Mucosa of gallbladder (tissue), 1 donor: ENCODE measurements at places on chromosomes 12 and 14.

- DNase-seq: no peak
Observed at GRCh38 chr14:38964630-38965029, 138.4 kb downstream of the SEC23A start.

GRCh38 chr12:18521461-18521860 lies 216.4 kb downstream of the PLCZ1 start:
- DNase-seq: no peak

GRCh38 chr12:57134949-57135348 lies 6.7 kb downstream of the LRP1 start:
- no peak for DNase-seq

- DNase-seq: no peak
Observed at GRCh38 chr14:101228949-101229541, 325.5 kb upstream of the RTL1 start.

- DNase-seq: no peak
Observed at GRCh38 chr12:32062881-32063280, 43.8 kb upstream of the BICD1 start.

GRCh38 chr12:28937196-28937595 lies 211.9 kb upstream of the FAR2 start:
- no peak for DNase-seq

GRCh38 chr12:116157845-116158267 lies 119.6 kb downstream of the MED13L start:
- no peak for DNase-seq

DNA sequence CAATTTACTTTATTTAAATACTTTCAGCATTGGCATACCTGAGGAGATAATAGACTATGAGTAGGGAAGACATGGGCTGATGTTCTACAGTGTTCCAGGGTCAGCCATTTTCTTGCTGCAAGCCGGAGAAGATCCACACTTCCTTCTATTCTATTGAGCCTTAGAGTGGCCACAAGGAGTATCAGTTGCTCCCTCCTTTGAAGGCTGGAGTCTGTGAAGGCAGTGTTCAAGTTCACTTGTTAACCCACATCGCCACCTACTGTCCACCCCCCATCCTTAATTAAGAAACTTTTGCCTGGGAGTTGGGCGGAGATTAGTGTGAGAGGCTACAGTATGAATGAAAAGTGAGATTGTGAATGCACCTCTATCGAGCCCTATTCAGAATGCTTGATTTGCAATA lies 666.6 kb downstream of the NRXN3 start:
- peak; percentile 64 for DNase-seq

DNA sequence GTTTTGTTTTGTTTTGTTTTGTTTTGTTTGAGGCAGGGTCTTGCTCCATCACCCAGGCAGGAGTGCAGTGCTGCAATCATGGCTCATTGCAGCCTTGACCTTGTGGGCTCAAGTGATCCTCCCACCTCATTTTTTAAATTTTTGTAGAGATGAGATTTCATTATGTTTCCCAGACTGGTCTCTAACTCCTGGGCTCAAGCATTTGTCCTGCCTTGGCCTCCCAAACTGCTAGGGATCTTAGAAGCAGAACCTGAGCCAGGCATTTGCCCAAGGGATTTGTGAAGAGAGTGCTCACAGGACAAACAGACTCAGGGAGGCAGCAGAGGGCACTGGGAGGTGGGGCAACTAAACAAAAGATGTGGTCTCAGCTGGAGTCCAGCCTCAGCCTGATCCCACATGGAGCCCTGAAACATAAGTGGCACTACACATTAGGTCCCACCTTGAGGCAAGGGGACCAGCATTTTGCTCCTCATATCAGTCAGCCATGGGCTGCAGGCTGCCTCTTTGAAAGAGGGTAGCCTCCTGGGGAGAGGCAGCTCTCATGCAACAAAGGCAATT lies 86.2 kb upstream of the CMKLR1 start:
- DNase-seq: no peak

DNA sequence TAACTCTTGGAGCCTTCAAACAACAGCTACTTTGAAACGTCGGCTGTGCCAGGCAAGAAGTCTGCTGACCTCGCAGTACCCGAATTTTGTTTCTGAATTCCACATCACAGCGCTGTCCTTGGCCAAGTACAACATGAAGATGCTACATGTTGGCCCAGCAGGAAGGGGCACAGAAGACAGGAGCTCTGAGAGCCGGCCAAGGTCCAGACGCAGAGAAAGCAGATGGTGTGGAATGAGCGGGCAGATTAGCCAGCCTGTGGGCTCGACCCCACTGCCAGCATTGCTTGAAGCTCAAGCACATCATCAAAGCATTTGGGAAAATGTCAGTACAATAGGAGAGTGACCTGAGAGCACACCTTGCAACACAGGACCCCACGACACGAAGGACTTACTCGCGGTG lies 64.5 kb downstream of the FZD10 start:
- no peak for DNase-seq

GRCh38 chr12:20140751-20141150 lies 227.6 kb upstream of the PDE3A start:
- DNase-seq: no peak

DNA sequence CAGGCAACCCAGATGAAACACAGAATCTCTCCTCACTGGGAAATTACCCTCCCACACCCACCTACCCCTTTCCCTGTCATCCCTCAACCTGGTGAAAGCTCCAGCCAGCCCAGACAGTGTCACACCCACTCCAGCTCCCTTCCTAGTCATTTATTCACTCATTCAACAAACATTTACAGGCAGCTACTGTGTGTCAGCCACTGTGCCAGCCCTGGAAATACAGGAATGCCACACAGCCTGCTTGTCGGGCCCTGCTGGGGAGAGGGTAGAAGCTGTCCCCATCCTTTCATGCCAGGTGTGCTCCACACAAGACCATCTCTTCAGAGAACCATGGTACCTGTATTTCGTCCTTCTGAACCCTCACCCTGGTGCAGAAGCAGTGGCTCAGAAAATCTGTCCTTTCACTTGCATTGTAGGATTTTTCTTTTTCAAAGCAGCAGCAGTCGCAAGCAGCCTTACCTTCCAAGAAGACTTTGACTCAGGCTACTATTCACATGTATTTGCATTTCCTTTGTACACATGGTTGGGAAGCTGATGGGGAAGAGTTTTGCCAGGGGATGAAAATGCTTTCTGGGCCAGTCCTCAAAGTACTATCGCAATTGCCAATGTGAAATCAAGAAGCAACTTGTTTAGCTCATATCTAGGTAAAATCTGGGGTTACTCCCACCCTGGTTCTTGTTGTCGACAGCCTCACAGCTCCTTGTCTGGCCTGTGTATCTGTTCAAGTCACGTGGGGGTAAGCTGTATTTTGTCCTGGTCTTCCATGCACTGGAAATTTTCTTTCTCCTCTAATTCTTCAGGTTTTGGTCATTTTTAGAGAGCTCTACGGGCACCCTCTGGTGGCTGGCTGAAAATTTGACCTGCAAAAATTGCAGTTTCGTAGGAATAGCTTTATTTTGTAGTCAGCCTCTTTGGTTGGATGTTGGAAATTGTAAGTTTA lies 147.4 kb upstream of the EGLN3 start:
- peak; percentile 29 for DNase-seq

GRCh38 chr12:3296409-3296701 lies 194.6 kb upstream of the PRMT8 start:
- no peak for DNase-seq

DNA sequence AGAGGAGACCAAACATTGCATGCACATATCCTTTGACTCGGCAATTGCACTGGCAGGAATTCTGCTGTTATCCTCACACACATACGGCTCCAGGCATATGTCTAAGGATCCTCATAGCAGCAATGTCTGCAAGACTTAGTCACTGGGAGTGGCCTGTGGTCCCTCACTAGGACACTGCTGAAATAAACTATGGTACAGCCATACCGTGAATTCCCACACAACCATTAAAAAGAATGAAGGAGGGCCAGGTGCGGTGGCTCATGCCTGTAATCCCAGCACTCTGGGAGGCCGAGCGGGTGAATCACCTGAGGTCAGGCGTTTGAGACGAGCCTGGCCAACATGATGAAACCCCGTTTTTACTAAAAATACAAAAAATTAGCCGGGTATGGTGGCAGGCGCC lies 105.1 kb downstream of the ZFP36L1 start:
- DNase-seq: no peak

DNA sequence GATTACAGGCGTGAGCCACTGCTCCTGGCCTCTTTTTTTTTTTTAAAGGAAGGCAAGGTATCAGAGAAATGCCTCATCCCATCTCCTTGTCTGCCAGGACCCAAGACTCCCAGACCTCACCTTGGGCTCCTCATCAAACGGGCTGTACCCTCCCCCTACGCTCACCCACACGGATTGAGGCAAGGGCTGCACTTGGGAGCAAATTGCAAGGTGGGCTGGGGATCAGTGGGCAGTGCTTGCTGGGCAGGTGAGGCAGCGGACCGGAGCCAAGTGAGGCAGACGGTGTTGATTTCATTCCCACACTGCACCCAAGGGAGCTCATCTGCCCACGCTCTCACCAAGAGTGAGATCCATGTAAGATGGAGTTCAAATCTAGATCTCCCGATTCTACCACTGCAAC lies 41.0 kb upstream of the DICER1 start:
- no peak for DNase-seq

- no peak for DNase-seq
Observed at GRCh38 chr14:76373456-76373855, 2.5 kb upstream of the ESRRB start.

DNA sequence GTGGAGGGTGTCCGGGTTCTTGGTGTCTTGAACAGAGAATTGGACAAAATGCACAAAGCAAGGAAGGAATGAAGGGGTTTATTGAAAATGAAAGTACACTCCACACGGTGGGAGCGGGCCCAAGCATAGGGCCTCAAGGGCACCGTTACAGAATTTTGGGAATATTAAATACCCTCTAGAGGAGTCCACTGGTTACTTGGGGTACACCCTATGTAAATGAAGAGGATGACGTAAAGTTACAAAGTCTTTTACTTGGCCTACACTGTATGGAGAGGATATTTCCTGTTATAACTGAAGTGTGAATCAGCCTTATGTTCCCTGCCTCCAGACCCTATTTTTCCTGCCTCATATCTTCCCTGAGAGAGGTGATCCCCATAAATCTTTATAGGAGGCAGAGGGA lies 102.6 kb downstream of the RIN3 start:
- DNase-seq: no peak

- no peak for DNase-seq
Observed at GRCh38 chr12:81597928-81598604, 161.1 kb downstream of the PPFIA2 start.

DNA sequence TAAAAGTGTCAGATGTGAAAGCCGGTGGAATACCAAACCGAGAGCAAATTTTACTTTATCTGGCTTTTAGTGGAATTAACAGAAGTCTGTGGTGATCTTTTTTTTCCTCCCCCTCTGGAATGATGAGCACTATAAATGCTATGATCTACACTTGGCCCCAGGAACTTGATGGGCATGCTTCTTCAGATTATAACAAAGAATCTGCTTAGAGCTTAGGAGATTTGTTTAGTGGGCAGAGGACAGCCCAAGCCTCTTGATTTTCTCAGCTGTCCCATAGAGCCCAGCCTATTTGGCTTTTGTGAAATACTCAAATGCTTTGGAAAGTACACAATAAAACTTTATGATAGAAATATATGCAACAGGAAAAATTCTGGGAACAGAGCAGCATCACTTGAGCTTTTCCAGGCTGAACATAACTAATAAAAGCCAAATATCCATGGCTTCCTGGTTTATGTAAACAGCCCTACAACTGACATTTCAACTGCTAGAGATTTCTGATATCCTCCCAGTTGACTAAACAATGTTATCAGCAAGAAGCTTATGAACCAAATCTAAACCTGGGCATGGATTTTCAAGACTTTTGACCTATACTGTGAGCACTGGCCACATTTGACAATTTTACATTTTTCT lies 149.6 kb downstream of the PLXNC1 start:
- DNase-seq: no peak

DNA sequence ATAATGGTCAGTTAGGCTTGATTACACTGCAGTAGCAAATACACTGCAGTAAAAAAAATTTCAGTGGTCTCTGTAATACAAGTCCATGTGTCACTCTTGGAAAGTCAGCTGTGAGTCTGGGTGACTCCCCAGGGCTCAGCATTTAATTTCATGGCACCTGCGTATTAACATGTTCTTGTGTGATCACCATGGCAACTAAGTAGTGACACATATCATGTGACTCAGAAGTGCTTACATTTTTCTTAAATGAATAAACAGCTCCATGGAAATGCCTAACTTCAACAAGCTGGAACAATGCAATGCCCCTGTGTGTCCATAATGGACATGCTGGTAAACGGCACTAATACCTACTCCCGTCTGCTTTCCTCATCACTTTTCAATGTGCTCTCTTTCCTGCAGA lies 88.5 kb upstream of the ANO4 start:
- DNase-seq: no peak

DNA sequence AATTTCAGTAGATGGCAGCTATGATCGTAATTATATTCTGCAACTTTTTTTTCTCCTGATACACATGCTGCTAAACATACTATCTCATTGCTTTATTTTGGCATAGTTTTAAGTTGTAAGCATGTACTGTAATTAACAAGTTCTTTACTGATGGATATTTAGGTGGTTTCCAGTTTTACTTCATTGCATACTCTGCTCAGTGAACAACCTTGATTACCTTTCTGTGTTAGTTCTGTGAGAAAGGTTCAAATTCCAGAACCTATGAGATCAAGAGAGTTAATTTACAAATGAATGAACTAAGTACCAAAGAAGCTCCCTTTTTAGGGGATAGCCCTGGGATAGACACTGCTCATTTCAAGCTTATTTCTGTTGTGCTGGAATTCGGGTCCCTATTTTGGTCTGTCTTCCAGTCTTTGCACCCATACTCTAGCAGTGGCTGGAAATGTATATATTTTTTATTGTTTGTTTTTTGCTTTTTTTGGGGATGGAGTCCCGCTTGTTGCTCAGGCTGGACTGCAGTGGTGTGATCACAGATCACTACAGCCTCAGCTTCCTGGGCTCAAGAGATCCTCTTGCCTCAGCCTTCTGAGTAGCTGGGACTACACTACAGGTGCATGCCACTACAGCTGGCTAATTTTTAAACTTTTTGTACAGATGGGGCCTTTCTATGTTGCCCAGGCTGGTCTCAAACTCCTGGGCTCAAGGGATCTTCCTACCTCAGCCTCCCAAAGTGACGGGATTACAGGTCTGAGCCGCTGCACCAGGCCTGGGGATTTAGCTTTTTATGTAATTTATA lies 10.6 kb downstream of the PAPOLA start:
- DNase-seq: no peak

DNA sequence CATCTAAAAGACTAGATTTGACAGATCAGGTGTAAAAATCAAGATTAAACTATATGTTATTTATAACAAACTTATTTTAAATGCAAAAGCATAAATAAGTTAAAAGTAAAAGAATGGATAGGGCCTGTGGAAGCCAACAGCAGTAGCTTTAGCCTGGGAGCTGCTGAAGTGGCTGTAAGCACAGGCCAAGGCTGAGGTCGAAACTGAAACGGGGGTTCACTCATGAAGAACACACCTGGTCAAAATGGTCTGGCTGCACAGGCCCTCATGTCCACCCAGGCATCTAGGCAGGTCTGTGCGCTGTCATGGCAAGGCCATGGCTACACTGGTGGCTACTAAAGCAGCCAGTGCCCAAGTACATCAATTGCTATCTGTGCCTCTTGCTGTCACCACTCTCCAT lies 23.1 kb downstream of the CATSPERB start:
- DNase-seq: no peak
